Cortex of kidney (tissue), 1 donor: ENCODE measurements at places on chromosomes 11 and 22.

- no peak for DNase-seq
Measured at GRCh38 chr11:109984634-109985289, 108.4 kb upstream of the ZC3H12C start.

DNA sequence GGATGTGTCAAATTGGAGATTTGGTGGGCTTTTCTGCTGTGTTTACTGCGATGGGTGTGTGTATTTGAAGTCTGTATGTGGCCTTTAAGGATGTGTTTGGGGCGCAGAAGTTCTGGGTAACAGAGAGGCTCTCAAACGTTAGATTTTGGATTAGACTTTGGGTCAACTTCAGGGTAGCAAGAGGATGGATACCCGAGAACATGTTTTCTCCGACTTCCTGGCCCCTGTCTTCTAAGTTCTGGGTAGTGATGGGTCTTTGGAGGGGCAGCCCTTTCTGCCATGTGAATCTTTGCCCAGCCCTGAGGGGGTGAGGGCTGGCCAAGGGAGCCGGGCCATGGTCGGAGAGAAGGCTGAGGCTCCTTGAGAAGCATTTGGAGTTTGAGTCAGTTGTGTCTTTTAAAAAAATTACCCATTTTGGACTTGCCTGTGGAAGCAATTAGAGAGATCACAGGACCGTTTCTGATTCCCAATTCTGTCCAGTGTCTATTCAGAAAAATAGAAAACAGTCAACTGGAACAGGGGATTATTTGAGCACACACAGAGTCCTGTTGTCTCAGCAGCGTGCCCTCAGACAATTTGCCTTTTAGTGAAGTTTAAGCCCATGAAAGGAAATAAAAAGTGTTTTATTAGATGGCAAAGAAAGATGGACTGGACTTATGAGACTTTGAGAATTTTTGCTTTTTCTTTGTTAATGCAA is 114.4 kb downstream of the PTPRJ start:
- DNase-seq = no peak

GRCh38 chr11:46342239-46342638 is 5.0 kb upstream of the DGKZ start:
- no peak for DNase-seq

DNA sequence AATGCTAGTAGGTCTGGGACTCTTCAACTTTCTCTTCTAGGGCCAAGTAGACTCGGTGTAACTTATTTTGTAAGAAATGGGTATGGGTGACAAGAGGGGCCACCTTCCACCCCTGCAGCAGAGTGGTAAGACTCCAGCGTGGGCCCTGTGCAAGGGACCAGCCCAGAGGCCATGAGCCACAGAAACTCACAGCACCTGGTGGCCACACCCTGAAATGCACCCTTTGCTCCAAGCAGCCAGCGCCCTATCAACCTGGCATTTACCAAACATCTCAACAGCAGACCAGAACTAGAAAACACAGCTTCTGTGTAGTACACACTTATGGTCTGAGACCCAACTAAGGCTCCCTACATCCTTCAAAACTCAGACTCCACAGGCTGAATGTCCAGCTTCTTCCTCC is 5.7 kb downstream of the CDCA5 start:
- DNase-seq = no peak

DNA sequence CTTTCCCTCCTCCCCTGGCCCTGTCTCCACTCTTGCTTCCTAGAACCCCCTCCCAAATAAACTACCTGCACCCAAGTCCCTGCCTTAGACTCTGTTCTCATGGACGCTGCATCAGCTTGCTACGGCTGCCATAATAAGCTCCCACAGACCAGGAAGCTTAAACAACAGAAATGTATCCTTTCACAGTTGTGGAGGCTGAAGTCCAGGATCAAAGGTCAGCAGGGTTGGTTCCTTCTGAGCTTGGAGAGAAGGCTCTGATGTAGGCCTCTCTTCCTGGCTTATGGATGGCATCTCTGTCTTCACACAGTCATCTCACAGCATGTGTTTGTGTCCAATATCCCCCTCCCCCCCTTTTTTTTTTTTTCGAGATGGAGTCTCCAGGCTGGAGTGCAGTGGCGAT is 23.4 kb downstream of the CBX7 start:
- DNase-seq = no peak

DNA sequence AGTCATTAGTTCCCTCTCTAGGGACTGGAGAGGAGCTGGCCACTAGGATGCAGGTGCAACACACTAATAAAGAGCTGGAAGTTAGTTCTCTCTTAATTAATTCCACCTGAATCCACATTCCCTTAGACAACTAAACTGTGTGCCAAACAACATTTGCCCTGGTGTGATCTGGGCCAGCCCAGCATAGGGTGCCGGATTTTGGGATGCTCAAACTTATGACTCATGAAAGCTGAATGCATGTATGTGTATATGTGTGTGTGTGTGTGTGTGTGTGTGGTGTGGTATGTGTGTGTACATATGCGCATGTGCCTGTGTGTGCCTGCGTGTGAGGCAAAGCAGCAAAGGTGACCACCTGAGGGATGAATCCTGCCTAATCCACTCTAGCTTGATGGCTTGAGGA is 110.7 kb downstream of the EHF start:
- DNase-seq = no peak

DNA sequence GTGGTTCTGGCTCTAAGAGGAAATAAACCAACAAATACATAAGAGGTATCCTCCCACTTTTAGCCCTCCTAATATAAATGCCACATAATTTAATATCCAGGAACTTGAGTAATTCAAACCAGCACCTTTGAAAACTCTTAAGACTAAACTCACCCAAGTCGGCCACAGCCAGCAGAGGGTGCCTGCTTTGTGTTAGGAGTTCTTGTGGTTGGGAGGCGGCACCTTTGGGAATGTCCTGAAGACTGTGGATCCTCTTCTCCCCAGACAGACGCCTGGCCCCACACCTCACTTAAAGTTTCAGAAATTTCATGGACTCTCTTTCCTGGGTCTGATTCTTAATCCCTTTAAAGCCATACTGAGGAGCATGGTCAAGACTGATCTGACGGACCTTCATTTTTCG is 169.0 kb downstream of the TBC1D22A start:
- DNase-seq = no peak

GRCh38 chr11:441043-441417 is 781 bp downstream of the ANO9 start:
- no peak for DNase-seq
